ENCODE measurements at places on chromosomes 1 and 21.

DNA sequence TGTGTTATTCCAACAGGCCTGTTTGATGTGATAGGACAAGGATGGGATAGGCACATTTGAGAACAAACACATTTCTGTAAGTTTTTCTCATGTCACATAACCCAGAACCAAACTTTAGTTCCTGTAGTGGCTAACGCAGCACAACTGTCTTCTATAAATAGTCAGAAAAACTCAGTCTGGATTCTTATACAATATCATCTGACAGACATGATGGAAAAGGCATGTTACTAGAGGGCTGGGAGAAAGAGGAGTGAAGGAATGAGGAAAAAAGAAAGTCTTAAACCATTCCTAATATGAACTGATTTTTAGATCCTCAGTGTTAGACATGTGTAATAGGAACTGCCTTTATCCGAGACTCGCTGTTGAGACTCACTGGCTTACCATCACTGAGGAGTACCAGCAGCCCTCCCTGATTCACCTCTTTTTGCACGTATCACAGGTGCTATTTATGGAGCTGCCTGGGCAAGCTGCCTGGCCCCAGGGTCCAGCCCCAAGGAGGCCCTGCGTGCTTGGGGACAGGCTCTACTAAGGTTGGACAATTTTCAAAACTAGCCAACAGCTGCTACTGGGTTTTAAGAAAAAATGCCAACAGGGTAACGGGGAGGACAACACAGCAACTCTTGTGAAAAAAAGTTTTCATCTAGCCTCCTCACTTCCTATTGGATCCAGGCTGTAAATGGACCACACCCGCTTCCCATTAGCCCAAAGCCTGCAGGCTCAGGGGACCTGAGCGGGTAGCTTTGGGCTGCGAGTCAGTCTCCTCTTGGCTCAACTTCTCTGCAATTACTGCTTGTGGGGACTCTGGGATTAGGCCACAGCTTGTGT, 30.7 kb upstream of the SERBP1 start:
- DNase-seq = no peak

DNA sequence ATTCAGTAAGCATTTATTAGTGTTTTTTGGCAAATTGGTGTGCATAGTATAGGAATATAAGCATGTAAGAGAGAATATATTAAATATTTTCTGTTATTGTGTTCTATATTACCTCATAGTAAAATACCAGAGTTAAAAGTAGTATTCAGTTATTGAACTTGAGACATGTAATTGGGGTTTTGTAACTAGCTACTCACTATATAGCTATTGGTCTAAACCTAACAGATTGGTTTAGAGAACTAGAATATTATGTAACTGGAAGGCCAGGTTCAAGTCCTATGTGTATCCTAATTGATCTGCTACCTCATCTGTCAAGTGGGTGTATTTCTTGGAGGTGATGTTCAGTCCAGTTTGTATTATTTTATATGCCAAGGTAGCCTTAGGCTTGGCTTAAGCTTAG, 26.3 kb downstream of the CLIC4 start:
- DNase-seq = no peak

DNA sequence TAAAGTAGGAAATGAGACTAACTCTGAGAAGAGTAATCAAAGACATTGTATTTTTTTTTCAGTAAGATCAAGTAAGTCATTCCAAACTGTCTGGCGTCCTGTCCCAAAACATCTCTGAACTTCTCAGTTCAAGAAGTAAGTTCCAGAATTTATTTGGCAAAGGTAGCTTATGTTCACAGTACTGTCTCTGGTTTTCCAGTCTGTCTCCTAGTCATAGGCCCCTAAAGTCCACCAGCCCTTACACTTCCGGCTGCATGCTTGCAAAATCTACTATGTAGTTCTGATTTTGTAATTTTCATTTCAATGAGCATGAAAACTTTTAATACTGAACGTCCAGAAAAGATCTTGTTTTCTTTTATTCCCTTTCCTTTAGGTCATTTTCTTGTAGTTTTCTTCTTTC, 61.4 kb upstream of the S1PR1 start:
- DNase-seq = no peak

GRCh38 chr1:80457409-80457808, 1343.3 kb upstream of the ADGRL2 start:
- DNase-seq = no peak

GRCh38 chr1:11792106-11792505, 13.7 kb downstream of the MTHFR start:
- DNase-seq = no peak

- DNase-seq = no peak
Observed at GRCh38 chr1:75736016-75736415, 11.5 kb downstream of the ACADM start.

Data from nucleus accumbens (tissue), 56 donors.